AG04450 (cell line): ENCODE measurements at places on chromosomes 1 and 21. TPM values are rescaled to one million over a fixed set of nuclear protein-coding genes. Genes with fewer than 3 reads are reported as not detected.

- DNase-seq = no peak
Measured at GRCh38 chr1:116513956-116514355, 56.9 kb downstream of the CD58 start.

DNA sequence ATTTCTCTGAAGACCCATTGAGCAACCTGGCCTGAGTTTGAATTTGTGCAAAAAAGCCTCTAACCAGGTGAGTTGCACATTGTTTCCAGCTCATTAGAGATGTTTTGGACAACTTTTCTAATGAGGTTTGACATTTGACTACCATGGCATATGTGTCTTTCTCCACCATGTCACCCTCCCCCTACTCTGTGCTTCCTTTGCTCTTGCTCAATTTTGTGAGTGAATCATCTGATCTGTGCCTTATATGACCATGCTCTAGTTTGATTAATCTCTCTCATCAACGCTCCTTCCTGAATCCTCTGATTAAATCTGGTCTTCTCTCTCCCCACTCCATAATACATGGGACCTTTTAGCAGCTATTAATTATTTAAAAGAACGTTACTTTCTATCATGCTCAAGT, 144.8 kb upstream of the SAMSN1 start:
- no peak for DNase-seq

DNA sequence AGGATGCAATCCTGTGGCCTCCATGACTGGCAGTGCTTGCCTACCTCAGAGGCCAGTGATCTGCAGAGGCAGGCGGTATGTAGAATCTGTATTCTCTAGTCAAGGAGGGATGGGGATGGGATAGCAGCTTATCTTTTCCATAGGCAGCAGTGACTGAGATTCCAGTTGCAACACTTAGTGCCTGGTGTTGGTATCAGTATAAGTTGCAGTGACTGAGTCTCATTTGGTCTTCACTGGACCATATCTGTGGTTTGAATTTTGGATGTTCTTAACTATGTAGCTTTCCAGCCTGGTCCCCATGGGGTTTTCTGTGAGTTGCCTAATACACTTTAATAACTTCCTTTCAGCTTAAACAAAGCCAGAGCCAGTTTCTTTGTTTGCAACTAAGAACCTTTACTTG, 16.5 kb downstream of the DYRK1A start:
- DNase-seq = no peak

The CELA2A gene
- polyA plus RNA-seq = not detected in 2 replicates

The OR2M3 gene
- polyA plus RNA-seq = not detected in 2 replicates
